Upper lobe of left lung (tissue), 6 donors: ENCODE measurements at places on chromosomes 3 and 15. TPM values are rescaled to one million over a fixed set of nuclear protein-coding genes. Genes with fewer than 3 reads are reported as not detected.

PLCL2 gene
- 8.4 TPM for total RNA-seq

SPATA12 gene
- total RNA-seq = 0.27 TPM

RASGRF1 gene
- total RNA-seq = 64.6 TPM

CLDN16 gene
- total RNA-seq = 0.33 TPM
